ENCODE measurements at places on chromosomes 11 and 22.

- no peak for DNase-seq
These were observed 29.3 kb downstream of the TPBGL start for GRCh38 chr11:75269896-75270295.

DNA sequence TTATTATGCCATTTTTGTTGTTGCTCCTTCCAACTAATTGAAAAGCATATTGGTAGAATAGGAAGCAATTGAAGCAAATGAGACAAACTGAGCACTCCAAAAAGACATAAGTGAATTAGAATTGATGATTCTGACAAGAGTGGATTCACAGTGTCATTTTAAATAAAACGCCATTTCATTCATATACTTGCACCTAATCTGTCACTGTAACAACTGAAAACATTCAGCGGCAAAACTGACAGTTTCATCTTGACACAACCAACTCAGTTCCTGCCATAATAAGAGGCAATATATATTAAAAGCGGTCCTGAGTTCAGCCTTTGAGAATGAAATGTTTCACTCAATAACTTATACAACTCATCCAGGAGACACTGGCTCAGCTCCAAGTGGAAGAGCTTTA is 306.8 kb downstream of the CNTN5 start:
- no peak for DNase-seq

- no peak for DNase-seq
These were observed 42.2 kb downstream of the SYT13 start for GRCh38 chr11:45243967-45244366.

- no peak for DNase-seq
These were observed 394.5 kb upstream of the KIRREL3 start for GRCh38 chr11:127395034-127395433.

- no peak for DNase-seq
These were observed 8.2 kb downstream of the PDE2A start for GRCh38 chr11:72665911-72666472.

- DNase-seq, result no peak
These were observed 5.5 kb upstream of the TCF20 start for GRCh38 chr22:42275970-42276369.

All from NCI-H146 (cell line).